ENCODE measurements at places on chromosomes 6 and 20.
A peak's percentile ranks its signal among the peaks of the same experiment; 100 is the strongest.

DNA sequence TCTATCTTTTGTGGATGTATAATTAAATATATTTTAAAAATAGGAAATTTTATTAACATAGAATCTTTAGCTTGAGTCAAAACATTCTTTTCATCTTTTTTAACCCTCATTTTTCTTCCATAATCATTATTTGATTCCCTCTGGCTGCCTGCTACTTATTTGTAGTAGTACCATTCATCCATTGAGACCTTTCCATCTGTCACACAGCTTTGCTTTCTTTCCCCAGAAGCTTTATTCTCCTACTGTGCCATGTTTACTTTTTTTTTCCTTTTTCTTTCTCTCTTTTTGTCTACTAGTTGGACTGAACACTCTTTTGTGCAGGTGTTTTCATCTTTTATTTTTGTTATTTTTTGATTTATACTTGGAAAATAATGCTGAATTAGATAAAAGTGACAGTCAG is 522.6 kb upstream of the MMS22L start:
- DNase-seq: no peak

GRCh38 chr6:30265181-30265580 is 52.0 kb upstream of the TRIM26 start:
- no peak for DNase-seq

GRCh38 chr6:144912474-144912873 is 627.3 kb downstream of the UTRN start:
- DNase-seq: no peak

GRCh38 chr6:102662851-102663250 is 1269.3 kb downstream of the GRIK2 start:
- no peak for DNase-seq

DNA sequence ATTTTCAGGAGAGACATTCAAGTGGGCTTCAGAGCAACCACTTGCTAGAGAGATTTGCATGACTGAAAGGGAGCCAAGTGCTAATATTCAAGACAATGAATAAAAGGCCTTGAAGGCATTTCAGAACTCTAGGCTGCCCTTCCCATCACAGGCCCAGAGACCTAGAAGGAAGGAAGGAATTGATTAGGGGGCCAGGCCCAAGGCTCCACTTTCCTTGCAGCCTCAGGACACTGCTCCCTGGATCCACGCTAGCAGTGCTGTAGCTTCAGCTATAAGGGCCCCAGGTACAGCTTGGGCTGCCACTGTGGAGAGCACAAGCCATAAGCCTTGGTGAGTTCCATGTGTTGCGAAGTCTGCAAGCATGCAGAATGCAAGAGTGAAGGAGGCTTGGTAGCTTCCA is 731.9 kb upstream of the FLRT3 start:
- no peak for DNase-seq

GRCh38 chr20:49471397-49471796 is 11.1 kb downstream of the KCNB1 start:
- DNase-seq: no peak

DNA sequence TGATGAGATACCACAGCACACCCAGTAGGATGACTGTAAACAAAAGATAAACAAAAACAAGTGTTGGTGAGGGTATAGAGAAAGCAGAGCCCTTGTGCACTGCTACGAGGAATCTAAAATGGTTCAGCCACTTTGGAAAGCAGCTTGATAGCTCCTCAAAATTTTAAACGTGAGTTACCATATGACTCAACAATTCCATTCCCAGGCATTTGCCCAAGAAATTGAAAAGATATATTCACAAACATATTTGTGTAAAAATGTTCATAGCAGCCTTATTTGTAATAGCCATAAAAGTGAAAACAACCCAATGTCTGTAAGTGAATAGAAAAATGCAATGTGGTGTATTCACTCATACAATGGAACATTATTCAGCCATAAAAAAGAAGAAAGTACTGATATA is 141.0 kb upstream of the BTBD3 start:
- no peak for DNase-seq

DNA sequence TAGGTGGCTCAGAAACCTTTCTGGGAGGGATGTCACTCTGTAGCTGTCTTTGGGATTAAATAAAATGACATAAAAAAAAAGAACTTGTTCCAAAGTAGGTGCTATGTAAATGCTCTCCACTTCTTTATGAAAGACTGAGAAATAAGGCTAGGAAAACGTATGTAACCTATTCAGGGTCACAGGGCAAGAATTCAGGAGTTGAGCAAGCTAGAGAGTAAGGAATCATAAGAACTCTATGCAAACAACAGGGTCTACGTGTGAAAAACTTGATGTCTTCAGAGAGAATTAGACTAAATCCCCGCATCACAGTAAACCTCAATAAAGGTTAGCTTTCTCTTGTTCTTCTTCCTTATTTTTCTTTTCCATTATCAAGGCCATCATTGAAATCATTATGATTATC is 59.2 kb downstream of the LAMA4 start:
- no peak for DNase-seq

DNA sequence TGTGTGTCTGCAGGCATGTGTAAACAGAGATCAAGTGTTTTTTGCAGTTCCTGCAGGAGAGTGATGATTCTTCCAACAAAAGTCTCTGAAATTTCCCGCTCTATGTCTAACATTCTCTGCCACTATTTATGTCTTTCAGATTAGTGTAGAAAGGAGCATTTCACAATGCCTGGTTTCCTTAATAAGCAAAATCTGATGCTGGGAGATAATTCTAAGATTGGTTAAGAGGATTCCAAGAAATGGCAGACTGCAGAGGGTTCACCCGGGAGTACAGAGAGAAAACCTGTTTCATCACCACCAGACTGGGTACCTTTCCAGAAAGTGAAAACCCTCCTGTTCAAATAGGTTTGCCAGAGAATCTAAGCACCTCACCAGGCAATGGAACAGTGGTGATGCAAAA is 62.7 kb downstream of the FOXC1 start:
- no peak for DNase-seq

DNA sequence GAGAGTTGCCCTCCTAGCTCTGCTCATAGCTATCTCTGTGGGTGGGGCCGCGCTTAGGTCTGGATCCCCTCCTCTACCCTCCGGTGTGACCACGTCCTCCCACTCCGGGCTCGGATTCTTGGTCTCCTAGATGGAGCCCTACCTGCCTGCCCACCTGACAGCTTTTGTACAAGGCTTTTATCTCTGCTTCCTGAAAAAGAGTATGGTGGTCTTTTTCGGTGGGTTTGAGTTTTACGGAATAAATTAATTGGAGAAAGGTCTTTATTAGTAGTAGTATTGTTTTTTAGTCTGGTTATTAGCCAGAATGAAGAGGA is 773 bp downstream of the SMAP1 start:
- DNase-seq: no peak

- DNase-seq: no peak
Measured at GRCh38 chr6:118665011-118665410, 13.6 kb upstream of the CEP85L start.

- no peak for DNase-seq
Measured at GRCh38 chr6:66896415-66896814, 1189.4 kb upstream of the EYS start.

- no peak for DNase-seq
Measured at GRCh38 chr6:101876431-101876830, 482.9 kb downstream of the GRIK2 start.

GRCh38 chr6:116300566-116300965 is 20.8 kb upstream of the TSPYL1 start:
- no peak for DNase-seq

DNA sequence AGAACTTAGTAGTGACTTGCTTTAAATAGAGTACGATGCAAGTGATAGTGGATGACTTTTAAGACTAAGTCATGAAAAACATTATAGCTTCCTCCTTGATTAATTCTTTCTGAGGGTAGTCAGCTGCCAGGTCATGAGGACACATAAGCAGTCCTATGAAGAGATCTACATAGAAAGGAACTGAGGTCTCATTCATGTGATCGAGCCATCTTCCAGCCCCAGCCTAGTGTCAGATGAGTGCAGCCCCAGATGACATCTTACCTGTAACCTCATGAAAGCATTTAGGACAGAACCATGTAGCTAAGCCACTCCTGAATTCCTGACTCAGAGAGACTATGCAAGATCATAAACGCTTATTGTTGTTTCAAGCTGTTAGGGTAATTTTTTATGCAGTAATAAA is 67.7 kb downstream of the AK9 start:
- DNase-seq: no peak

DNA sequence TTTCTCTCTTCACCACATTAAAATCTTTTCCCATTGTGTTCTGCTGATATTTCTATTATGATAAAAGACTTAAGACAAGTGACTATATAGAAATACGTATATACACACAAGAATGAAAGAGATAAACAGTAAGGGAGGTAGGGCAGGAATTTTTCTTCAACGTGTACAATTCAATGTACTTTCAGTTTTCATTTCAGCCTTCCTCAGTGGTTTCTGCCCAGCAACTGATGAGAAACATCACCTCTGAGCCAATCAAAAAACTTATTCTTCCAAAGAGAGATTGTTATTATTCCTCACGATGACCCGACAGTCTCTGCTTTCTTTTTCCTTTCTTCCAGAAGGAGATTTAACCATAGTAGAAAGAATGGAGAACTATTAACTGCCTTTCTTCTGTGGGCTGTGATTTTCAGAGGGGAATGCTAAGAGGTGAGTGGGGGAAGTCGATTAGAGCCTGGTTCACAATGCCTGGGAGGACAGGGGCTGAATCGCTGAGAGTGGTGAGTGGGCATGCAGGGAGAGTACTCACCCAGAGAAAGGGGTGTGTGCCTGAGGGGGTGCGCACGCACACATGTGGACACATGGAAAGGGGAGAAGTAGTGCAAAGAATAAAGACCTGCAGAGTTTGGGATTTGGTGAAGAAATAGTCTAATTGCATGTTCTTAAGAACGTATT is at the start of gene BTN3A1:
Gene BTN3A1, plus strand, starts transcription at position 289 of the 672 bp plus-strand sequence. CDS start 3,289 bp downstream, outside the sequence.
- peak; percentile 5 for DNase-seq

GRCh38 chr6:39365281-39366074 is 43.0 kb upstream of the KCNK16 start:
- DNase-seq: no peak

GRCh38 chr6:41652866-41653652 is 14.8 kb downstream of the MDFI start:
- no peak for DNase-seq

GRCh38 chr6:149608381-149608982 is 40.0 kb downstream of the KATNA1 start:
- no peak for DNase-seq

DNA sequence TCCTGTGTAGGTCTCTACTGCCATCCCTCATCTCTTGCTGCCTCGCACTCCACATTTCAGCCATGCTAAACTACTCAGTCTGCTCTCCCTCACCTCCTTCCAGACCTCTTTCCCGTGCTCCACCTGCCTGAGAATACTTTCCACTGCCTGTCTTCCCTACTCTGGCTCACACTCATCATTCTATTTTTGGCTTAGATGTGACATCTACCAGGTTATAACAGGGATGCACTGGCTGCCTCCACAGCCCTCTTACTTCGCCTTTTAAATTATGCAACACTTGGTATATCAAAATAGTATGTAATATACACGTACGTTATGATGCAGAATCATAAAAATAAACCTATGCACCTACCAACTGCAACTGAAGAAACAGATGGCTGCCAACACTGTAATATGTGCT is 222.8 kb upstream of the DTNBP1 start:
- DNase-seq: no peak

- no peak for DNase-seq
Measured at GRCh38 chr6:25717866-25718740, 36.4 kb upstream of the SLC17A4 start.

GRCh38 chr20:6618051-6618450 is 149.4 kb upstream of the BMP2 start:
- no peak for DNase-seq

DNA sequence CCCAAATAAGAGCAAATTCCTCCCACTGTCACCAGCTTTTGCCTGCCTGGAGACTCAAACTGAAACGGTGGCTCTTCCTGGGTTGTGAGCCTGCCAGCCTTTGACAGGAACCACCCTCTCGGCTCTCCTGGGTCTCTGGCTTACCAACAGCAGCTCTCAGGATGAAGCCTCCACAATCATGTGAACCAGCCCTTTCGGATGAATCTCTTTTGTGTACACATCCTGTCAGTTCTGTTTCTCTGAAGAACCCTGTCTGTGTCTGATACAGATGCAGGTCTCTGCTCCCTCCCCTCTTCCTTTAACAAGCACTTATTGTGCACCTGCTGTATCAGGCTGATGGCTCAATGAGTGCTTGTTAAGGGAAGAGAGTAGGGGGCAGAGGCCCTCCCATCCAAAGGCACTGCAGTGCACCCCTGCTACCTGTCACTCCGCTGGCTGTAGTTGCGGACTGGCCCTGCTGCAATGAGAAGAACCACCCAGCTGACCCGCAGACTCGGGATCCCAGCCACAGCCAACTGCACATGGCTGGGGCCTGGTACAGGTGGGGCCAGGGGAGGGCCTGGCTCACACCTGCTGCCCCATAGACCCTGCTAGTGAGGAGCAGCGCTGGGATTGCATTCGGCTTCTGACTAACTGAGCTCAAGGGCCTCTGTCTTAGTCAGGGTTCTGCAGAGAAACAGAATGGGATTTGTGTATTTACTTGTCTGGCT is 120.1 kb upstream of the PMEPA1 start:
- DNase-seq: no peak

DNA sequence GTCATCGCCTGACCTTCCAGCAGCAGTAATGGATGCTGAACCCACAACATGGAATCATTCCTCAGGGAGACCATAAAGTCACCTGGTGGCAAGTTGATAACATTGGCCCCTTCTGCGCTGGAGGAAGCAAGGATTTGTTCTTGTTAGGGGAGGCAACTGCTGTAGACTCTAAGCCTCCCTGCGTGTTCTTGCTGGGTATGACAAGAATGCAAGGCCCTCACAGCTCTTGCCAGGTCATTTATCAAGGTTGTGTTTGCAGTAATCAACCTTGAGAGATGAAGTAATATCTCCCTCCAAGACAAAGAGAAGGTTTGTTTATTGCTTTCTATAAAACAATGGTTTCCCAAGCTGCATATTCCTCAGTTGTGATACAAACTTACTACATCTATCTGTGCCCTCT is 80.9 kb downstream of the PERP start:
- no peak for DNase-seq

DNA sequence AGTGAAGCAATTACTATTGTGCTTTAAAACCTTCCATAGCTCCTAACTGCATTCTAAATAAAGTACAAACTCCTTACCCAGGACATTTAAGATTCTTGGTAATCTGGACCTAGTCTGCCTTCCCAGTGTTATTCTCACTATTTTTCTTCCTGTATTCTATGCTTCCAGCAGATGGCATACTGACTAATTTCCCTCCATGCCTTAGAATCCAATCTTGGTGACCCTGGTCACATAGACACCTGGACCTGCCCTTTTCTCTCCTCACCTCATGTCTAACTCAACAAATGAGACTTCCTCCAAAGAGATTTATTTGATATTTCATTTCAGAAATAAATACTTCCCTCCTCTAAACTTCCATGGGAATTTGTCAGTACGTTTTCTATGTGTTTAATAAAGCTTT is 25.8 kb downstream of the ROS1 start:
- no peak for DNase-seq

GRCh38 chr6:95084867-95085266 is 492.5 kb upstream of the MANEA start:
- no peak for DNase-seq

- DNase-seq: no peak
Measured at GRCh38 chr6:144588697-144589325, 303.7 kb downstream of the UTRN start.

Measured in esophagus squamous epithelium (tissue), 5 donors.